ENCODE measurements at places on chromosomes 1 and 21.

DNA sequence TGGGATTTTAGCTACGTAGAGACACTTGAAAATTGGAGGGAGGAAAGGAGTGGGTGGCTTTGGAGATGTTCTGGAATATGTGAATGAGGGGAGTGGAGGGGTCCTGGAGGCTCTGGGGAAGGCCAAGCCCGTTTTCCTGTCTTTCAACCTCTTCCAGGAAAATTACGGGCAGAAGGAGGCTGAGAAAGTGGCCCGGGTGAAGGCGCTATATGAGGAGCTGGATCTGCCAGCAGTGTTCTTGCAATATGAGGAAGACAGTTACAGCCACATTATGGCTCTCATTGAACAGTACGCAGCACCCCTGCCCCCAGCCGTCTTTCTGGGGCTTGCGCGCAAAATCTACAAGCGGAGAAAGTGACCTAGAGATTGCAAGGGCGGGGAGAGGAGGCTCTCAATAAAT is 442 bp upstream of the RUSC1 start:
- DNase-seq: no peak

- no peak for DNase-seq
Measured at GRCh38 chr1:111904478-111905218, 84.8 kb downstream of the KCND3 start.

DNA sequence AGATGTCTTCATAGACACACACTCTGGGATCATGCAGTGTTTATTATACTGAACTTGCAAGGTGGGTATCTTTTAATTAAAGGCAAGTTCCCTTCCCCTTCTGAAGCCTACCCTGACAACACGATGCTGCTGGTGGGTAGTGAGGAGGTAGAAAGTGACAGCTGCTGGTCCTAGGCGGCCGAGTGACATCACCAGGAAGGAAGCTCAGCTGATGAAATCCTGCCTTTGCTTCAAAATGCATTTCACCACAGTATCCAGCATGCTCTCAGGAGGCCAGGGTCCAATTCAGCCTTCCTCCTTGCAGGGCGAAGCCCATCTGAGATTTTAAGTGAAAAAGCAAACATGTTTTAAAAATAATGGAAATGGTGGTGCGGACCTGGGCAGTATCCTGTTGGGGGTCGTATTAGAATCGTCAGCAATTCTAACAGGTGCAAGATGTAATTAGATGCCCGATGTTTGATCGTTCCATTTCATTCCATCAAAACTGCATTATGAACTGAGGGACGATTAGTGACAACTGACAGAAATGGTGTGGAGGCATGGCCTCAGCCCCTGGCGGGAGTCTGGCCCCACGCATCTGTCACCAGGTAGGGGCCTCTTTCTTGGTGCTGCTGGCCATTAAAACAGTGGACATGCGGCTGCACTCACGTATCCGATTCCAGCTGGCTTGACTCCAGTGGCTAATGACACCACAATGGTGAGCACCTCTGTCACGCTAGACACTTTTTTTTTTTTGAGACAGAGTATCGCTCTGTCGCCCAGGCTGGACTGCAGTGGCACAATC is 324.8 kb upstream of the C1orf174 start:
- no peak for DNase-seq

DNA sequence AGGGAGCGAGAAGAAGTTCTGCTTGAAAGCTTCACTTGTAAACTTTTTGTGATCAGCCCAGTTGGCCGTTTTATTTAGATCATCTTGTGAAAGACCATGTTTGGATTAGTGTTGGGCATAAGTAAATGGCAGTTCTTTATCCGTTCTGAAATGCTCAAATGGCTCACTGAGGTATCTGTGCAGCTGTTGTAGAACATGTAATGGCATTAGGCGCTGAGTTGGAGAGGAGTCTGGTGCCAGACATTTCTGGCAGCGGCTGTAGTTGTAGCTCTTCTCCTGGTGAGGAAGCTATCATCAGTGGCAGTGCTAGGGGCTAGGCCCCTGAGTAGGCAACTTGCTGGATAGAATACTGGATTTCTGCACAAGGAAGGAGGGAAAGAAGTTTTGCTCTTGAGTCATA is 321.6 kb downstream of the LMO4 start:
- DNase-seq: no peak

DNA sequence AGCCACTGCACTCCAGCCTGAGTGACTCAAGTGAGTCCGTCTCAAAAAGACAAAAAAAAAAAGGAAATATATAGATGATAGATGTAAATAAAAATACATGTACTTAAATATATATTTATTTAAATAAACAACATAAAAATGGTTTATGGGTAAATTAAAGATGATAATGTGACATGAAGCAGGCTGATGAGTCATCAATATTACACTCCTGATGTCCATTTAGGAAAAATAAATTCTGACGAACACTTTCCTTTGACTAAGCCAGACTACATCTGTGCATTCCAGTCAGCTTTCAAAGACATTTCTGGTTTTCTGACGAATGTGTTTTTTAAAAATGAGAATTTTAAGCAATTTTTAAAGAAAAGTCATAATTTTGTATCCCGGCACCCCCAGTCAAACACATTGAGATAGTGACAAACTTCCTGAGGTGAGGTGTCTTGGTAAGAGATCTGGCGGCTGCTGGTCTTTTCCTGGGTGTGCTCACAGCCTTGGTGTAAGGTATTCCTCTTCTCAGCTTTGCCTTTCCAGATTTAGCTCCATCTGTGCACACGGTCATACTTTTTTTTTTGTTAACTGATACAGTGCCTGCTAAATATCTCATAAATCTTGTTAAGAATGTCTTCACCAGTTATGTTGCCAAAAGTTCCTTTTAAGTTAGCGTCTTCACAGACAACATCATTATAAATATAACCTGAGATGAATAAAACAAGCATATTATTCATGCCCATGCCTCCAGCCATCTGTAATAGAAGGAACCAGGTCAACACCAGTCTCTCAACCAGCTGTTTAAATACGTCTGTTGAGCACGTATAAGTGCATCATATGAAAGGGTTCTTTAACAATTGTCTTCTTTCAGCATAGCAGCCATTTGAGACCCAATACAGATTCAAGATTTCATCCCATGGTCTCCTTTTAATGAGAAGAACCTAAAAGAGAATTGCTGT is 214.5 kb upstream of the PLD5 start:
- DNase-seq: no peak

GRCh38 chr1:155499953-155500639 is 62.5 kb downstream of the ASH1L start:
- peak; percentile 17 for DNase-seq

- DNase-seq: peak; percentile 21
Measured at GRCh38 chr1:71521655-71522264, 440.9 kb upstream of the ZRANB2 start.

DNA sequence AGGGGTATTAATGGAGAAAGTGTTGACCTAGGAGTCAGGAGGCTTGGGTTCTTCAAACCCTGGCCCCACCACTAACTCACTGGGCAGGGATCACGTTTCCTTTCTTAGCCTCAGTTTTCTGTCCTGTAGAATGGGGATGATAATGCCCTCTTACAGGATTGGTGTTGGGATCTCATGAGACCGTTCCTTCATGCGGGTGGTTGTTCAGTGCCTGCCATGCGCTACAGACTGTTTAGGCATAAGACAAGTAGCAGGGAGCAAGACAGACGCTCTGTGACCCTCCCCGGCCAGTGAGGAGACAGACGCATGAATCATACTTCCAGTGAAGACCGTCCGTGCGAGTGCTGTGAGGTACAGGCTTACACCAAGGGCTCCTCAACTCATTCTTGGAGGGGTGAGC is 81.7 kb downstream of the MAN1C1 start:
- no peak for DNase-seq

DNA sequence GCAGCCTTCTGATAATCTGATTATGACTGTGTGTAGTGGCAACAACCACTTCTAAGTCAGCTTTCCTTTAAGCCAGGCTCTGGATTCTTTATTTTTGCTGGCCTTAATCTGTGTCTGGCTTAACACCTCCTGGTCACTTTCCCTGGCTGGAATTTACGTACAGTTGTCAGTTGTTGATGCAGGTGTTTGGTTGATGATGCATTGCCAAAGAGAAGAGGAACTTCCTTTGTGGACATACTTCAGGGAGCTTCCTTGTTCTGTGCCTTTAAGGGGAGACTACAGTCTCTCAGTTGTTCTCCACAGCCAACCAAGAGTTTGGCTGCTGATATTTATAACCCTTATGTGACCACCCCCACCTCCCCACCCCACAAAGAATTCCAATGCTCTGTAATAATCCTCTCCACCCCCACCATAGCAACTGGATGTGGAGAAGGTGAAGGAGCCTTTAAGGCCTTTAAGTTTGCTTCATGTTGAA is 96.0 kb upstream of the BMP8A start:
- no peak for DNase-seq

GRCh38 chr1:11985851-11986250 is 5.6 kb downstream of the MFN2 start:
- DNase-seq: no peak

- DNase-seq: no peak
Measured at GRCh38 chr1:19367584-19368041, 55.5 kb downstream of the SLC66A1 start.

- DNase-seq: no peak
Measured at GRCh38 chr1:193549081-193549480, 362.7 kb upstream of the B3GALT2 start.

DNA sequence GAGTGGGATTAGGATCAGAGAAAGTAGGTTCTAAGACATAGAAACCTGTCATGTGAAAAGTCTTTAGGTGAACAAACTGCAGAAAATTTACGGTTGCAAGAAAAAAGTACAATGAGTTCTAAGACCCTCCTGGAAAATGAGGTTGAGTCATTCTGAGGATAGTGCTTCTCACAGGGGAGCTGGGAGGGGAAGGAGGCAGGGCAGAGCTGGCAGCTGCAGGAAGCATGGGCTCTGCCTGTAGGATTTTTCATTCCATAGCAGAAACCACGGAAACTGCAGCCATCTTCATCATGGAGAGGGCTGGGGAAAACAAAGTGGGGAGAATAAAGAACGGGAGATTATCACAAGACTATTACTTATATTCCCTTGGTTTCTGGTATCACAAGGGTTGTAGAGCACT is 25.8 kb upstream of the THEM4 start:
- no peak for DNase-seq

GRCh38 chr1:48829446-48829845 is 52.8 kb upstream of the BEND5 start:
- DNase-seq: no peak

- peak; percentile 71 for DNase-seq
Measured at GRCh38 chr1:36099681-36100341, 11.1 kb downstream of the ADPRS start.

GRCh38 chr21:38843806-38844503 is 38.2 kb downstream of the ETS2 start:
- no peak for DNase-seq

GRCh38 chr1:156281693-156282478 is 739 bp downstream of the SMG5 start:
- DNase-seq: peak; percentile 65

DNA sequence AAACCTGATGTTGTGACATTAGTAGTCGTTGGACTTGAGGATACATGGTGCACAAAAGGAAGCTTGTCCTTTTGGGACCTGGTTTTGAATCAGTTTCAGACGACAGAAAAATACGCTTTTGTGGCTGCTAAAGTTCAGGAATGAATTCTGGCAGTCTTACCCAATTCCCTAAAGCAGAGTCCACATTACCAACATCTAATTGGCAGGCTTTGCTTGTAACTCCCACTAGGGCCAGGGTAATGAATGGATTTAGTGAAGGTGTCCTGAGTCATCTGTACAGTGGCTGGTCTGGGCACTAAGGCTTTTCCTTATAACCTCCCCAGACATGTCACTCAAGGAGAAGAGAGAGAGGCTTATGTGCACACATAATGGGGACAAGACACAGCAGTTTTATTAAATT is 66.2 kb upstream of the RNPC3 start:
- no peak for DNase-seq

DNA sequence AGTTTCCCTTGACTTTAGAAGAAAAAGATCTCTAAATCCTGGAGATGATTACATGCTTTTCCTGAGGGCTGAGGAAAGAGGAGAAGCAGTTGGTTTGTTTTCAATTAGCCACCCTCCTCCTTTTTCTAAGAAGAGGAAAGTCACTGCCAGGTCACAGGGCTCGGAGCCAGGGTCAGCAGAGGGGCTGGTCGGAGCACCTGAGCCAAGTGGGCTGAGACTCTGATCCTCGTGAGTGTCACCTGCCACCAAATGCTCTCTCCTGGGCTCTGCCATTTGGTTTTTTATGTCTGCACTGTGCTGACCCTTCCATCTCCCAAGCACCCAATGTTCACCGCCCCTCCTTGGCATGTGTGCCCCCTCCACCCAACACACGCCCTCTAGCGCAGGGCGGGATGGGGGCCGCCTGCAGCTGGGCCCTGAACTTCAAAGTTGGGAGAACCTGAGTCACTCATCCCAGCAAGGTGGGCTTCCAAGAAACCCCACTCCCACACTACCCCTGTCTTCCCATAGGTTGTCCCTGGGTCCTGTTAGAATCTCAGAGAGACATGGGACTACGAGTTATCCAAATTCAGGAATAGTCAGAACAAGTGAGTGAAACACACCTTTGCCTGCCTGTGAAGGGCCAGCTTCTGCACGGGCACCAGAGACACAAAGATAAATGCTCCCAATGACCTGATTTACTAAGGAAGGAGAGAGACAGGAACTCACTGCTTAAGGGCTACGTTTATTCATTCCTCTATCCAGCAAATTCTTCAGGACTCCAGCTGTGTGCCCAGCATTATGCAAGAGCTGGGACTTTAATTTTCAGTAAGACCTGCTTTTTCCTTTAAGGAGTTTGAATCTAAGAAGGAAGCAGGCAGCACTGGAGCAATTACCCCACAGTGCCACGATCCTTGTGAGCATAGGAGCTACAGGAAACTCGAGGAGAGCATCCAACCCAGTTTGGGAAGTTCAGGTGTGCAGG is 127.5 kb downstream of the RHOU start:
- DNase-seq: no peak

GRCh38 chr1:160981584-160982411 is 27.2 kb upstream of the ITLN2 start:
- DNase-seq: peak; percentile 9

GRCh38 chr1:246081138-246081702 is 425.9 kb downstream of the SMYD3 start:
- no peak for DNase-seq

- DNase-seq: no peak
Measured at GRCh38 chr1:60102267-60103061, 28.9 kb upstream of the C1orf87 start.

- no peak for DNase-seq
Measured at GRCh38 chr1:241482761-241483250, 36.7 kb downstream of the FH start.

GRCh38 chr1:217791091-217791490 is 159.9 kb downstream of the SPATA17 start:
- no peak for DNase-seq
